Ascending aorta (tissue), 2 donors: ENCODE measurements at places on chromosomes 2 and 18.

- DNase-seq, result no peak
Observed at GRCh38 chr2:219155054-219155644, 5.5 kb downstream of the NHEJ1 start.

DNA sequence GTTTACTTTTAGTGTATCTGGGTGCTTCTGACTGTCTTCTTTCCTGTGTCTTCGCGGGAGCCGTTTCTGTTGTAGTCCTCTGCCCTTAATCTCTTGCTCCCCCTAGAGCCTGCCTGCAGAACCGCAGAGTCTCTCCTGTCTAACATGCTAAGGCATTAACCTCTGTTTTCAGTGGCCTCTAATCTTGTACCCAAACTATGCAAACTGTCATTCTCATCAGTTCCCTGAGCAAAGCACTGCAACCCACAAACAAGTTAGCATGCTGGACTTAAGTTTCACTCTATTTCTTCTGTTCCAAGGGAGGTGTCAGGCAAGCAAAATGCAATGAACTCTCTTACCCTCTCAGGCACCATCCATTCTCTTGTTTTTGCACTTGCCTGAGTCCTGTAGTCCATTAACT, 138.4 kb downstream of the OTX1 start:
- no peak for DNase-seq

DNA sequence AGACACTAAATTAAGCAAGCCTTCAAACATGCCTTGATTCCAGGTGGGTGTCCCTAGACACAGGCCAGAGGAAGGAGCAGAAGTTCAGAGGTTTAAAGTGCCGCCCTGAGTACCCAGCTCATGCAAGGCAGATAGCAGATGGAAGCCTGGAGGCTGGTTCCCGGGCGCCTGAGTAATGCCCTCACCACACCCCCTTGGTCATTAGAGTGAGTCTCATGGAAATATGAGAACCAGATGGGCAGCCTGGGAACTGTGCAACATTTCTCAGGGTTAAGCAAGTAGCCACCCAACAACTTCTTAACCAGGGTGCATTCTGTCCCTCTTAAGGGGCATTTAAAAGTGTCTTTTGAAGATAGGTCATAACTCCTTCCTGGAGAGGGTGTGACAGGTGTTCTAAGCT, 44.1 kb downstream of the TGFA start:
- no peak for DNase-seq

DNA sequence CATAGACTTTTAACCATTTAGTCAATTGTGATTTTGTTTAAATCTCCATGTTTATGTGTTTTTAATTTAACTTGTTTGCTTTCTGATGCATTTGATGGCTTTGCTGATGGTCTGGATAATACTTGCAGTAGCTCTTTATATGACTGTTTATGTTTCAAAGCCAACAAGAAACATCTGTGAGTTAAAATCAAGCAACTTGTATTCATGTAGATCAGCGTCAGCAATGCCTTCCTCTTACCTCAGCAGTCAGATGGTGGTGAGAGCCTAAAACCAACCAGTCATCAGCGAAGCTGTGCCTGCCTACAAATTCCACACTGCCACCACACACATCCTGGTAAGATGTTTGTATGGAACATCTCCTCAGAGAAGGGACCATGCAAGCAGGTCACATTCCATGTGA, 231.9 kb downstream of the PTGR3 start:
- no peak for DNase-seq

- DNase-seq, result no peak
Observed at GRCh38 chr2:144935191-144935590, 415.3 kb upstream of the ZEB2 start.

DNA sequence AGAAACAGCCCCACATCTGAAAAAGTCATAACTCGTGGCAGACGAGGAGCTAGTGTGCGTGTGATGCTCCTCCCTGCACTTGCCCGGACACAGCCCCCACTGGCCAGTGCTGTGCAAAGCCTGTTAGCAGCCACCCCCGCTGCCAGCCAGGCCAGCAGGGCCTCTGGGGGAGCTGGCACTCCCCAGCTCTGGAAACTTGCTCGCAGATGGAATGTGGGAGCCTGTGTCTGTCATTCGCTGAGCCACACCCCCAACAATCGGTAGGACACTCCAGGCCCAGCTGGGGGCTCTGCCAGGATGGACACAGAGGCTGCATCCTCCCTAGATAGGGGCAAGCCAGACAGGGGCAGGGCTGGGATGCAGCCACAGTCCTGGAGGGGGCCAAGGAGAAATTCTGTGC, 62.4 kb upstream of the ATG16L1 start:
- DNase-seq, result no peak

- DNase-seq, result no peak
Observed at GRCh38 chr2:126824663-126825062, 74.0 kb upstream of the TEX51 start.

- DNase-seq, result no peak
Observed at GRCh38 chr2:140502951-140503630, 1627.7 kb downstream of the LRP1B start.

DNA sequence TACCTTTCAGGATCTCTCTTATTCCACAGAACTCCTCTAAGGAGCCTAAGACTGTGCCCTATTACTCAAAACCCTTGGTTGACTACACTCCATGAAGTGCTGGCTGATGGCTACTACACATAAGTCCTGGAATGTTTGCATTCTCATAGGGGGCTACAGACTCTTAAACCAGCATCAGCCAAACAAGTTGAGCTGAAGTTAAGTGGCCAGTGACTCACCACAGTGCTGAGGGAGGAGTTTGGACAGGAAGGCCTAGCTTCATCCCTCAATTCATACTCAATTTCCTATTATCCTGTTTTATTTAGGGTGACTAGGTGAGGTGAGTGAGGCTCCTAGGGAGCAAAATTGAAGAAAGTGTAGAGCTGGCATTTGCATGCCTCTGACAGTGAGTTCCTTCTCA, 246.7 kb downstream of the SMAD2 start:
- no peak for DNase-seq

DNA sequence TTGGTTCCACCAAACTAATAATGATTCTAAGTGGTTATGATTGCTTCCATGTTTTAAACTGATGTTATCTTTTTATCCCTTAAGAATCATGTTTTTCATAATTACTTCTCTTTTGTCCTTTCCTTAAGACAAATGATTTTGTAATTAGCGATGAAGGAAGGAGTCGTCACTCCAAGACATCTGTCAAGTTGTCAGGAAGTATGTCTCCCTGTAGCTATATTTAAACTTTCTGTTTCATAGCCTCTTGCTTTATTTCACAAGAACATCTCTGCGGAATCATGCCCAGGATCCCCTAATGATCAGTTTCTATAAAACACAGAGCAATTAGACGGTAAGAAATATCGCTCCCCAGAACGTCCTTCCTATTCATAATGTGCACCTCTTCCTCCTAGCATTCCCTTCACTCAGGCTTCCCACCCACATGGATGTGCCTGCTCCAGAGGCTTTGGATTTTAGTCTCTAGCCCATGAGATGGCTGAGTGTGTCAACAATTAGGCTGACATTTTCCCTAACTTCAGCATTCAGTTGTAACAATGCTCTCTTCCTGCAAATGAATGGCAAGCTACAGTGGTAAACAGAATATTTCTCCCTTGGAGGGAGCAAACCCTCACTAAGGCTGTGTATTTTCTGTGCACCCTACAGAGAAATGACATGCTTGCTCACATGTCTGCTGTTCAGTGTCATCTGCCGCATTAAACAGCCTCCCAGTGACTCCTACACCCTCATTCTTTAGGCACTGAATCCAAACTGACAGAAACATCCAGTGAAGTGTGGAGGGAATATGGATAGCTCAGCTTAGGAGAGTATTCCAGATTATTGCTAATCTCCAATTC, 879.6 kb upstream of the CELF4 start:
- DNase-seq, result no peak

GRCh38 chr2:105397025-105397722, 1.7 kb downstream of the FHL2 start:
- DNase-seq, result peak; percentile 56

DNA sequence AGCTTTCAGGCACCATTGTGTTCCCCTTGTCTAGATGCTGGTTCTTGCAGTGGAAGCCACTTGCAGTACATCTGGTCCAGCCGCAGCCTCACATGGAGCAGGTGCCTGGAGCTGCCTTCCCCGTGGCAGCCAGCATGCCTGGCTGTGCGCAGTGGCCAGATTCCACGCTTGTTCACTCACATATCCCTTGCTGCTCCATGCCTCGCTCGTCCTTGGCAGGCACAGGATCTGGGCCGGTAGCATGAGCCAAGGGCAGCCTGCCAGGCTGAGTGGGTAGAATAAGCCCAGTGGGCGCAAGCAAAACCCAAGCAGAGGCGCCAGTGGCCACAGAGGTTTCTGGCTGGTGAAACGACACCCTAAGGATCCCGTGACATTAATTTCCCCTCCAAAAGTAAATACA, 20.6 kb downstream of the TMX3 start:
- DNase-seq, result no peak

DNA sequence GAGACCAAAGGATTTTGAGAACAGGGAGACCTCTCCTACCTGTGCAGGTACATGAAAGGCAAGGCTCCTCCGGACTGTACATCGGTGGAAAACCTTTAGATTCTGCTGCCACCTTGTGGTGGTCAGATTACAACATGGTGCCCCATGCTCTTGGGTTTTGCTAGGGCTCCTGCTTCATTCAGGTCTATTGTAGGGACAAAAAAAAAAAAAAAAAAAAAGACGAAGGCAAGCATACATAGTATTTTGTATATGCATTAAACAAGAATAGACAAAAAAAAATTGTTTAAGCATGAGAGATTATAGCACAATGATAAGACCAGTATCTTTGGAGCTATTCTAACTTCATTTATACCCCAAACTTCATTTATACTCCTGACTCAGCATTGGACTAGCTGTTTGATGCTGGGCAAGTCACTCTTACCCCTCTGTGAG, 27.4 kb upstream of the SPR start:
- DNase-seq, result no peak

GRCh38 chr2:120587279-120587996, 148.2 kb upstream of the GLI2 start:
- DNase-seq, result no peak

DNA sequence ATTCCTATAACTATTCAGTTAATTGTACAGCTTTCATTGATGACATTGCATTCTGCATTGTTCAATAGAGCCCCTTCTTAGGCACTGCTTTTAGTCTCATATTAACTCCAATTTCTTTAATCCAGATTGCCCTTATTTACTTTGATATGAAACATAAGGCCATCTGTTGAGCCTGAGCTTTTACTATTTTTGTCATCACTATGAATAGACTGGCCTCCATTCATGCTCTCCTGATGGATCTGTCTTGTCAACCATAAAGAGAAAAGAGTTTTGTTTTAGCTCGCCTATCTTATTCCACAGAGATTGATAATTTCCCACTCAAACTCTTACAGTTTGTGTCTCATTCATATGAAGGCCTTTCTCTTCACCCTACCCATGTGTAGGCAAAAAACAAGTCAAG, 159.2 kb upstream of the DTNA start:
- DNase-seq, result no peak

- no peak for DNase-seq
Observed at GRCh38 chr2:44529448-44529847, 167.7 kb downstream of the CAMKMT start.

DNA sequence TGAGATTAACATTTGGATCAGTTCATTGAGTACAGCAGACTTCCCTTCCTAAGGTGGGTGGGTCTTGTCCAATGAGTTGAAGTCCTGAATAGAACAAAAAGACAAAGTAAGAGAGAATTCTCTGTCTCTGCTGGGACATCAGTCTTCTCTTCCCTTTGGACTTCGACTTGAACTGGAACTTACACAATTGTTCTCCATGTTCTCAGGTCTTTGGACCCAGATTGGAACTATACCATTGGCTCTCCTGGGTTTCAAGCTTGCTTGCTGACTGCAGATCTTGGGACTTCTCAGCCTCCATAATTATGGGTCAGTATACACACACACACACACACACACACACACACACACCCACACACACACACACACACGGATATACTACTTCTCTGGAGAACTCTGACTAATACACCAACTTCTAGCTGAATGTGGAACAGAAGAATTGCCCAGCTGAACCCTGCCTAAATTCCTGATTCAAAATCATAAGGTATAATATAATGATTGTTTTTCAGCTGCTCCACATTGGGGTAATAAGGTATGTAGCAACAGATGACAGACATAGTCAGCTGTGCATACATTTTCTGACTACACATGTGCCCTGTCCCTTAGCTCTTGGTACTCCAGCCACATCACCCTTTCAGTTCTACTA, 214.0 kb downstream of the TGIF1 start:
- DNase-seq, result no peak

DNA sequence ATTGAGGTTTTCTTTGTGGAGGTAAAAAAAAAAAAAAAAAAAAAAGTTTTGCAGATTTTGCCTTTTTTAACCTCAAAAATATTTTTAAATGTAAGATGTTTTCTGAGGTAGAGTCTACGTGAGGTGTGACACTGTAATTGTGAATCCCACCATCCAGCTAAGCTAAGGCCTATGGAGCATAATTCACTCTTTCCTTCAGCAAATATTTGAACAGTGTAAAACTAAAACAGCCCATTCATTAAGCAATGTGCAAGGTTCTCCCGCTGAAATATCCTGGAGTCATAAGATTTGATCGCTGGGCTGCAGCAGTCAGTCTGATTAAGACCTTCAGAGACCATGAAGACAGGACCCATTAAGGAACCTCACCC, 105.1 kb downstream of the HNRNPLL start:
- DNase-seq, result no peak

DNA sequence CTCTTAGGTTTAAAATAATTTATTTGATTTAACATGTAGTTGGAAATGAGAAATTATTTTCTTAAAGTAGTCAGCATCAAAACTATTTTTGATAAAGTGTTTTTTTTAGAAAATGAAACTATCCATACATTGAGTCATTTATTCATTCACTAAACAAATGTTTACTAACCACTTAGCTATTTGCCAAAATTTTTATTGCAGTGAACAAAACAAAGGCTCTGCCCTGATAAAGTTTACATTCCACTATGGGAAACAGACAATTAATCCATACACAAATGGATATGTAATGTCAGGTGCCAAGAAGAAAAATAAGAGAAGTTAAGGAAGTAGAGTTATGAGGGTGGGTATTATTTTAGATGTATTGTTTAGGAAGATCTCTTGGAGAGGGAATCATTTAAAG, 19.1 kb upstream of the CCDC178 start:
- DNase-seq, result no peak

DNA sequence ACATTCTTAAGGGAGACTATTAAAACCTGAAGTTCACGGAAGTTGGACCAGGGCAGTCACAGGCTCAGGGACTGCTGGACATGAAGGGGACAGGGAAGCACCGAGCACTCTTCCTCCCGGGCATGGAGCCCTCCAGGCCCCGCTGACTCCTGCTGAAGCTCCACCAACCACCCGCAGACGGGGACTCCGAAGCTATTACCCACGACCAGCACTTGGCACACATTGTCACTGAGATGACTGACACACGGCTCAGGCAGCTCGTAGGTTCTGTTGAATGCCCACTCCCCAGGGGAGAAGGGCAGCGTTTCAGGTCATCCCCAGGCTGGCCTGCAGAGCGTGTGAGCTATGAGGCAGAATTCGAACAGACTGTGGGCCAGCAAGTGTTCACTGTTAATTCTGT, 234.8 kb downstream of the NDUFA10 start:
- no peak for DNase-seq

DNA sequence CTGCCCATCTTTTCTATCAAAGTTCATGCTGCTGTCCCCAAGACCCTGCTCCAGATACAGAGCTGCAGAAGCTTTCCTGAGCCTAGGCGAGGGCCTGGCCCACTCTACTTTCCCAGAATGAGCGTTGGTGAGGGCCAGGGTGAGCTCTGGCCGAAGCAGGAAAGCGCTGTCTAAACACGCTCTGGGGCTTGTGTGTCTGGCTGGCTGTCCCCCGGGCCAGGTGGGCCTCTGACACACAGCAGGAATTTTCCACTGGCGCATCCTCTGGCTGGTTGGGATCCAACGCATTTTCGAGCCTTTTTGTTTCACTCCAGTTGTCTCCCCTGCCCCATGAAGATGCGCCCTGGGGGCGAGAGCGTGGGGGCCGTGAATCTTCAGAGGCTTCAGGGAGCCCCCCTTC, 17.8 kb upstream of the KCNK3 start:
- DNase-seq, result no peak
